Inflammatory macrophage treated with lipopolysaccharide for 4 hours (primary cell): ENCODE measurements at places on chromosomes 12 and 14.

DNA sequence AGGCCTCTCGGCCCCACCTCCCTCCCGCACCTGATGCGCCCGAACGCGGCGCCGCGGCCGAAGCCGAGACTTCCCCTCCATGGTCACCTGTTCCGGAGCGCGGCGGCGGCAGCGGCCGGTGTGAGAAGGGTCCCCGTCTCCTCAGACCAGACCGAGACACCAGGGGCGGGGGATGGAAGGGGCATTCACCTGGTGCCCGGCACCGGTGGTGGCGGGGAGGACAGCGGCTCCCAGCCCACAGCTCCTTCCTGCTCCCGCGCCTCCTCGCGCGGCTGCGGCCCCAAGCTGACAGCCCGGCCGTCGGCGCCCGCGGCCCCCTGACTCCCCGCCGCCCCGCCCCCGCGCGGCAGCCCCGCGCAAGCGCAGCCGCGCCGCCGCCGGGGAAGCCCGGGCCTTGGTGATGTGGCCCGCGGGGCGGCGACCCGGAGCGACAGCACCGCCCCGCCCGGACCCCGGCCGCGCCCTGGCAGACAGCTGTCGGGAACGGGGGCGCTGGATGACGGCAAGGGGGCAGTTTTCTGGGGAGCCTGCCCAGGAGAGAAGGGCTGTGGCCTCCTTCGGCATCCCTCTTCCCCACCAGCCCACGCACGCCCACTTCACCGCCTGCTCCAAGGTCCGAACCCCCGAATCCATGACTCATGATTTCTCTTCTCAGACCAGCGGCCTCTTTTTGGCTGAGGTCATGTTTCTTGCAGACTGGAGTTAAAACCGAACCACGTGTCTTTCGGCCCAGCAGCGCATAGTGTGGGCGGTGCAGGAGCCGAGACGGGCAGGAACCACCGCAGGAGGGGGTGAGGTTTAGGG, at the start of gene SLC41A2:
Gene SLC41A2, minus strand, starts transcription at position 290 of the 804 bp plus-strand sequence. CDS start 29,763 bp downstream, outside the sequence.
- DNase-seq: peak; percentile 98

DNA sequence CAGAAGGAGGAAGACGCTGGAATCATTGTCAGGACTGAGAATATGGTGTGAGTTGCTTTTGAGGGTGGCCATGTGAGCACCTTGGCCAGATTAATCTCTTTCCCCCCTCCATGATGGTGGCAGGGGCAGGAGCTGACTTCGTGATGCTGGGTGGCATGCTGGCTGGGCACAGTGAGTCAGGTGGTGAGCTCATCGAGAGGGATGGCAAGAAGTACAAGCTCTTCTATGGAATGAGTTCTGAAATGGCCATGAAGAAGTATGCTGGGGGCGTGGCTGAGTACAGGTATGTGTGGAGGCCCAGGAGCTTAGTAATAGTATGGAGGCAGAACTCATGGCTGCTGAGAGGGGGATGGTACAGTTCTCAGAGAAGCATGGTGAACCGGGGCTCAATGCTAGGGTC, 4.3 kb downstream of the TINF2 start:
- no peak for DNase-seq

GRCh38 chr12:1171657-1172408, 180.8 kb downstream of the ERC1 start:
- DNase-seq: no peak

DNA sequence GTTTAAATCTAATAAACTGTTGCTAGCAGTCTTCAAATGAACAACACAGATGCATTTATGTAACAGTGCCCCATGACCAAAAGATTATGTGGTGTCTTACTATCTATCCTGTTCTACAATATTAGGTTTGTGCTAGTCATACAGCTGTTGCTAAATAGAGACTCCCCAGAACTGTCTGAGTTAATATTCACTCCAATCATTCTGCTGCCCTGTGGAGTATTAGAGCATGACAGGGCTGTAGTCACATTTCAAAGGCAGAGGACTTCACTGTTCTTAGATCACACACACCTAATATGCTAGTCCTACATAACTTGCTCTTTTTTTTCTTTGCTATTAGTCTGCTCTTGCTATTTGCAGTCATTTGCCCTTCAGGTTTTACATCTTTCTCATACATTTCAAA, 157.6 kb upstream of the MDGA2 start:
- DNase-seq: no peak

DNA sequence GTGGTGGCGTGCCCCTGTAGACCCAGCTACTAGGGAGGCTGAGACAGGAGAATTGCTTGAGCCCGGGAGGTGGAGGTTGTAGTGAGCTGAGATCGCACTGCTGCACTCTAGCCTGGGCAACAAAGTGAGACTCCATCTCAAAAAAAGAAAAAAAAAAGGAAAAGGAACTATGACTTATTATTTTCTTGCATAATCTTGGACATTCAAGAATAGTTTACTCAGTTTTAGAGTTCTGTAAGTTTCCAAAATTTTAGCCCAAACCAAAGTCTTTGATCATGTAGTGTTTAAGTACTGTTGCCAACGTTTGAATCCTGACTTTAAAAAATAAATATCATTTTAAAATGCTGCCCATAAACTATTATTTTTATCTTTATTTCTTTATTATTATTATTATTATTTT, 6.2 kb downstream of the PSMA6 start:
- DNase-seq: peak; percentile 82

- no peak for DNase-seq
Measured at GRCh38 chr12:10867381-10867780, 16.7 kb downstream of the PRH1 start.

GRCh38 chr12:113142173-113142885, 6.8 kb upstream of the RASAL1 start:
- peak; percentile 65 for DNase-seq

- DNase-seq: peak; percentile 61
Measured at GRCh38 chr12:10392394-10392930, 2.6 kb upstream of the KLRK1 start.

- DNase-seq: peak; percentile 63
Measured at GRCh38 chr12:29889737-29890136, 106.0 kb upstream of the TMTC1 start.

GRCh38 chr12:65106948-65107347, 14.2 kb downstream of the WIF1 start:
- peak; percentile 8 for DNase-seq

GRCh38 chr12:47302111-47302671, 222.4 kb upstream of the AMIGO2 start:
- DNase-seq: no peak

GRCh38 chr14:58749066-58749669, 111.4 kb downstream of the DACT1 start:
- peak; percentile 84 for DNase-seq

DNA sequence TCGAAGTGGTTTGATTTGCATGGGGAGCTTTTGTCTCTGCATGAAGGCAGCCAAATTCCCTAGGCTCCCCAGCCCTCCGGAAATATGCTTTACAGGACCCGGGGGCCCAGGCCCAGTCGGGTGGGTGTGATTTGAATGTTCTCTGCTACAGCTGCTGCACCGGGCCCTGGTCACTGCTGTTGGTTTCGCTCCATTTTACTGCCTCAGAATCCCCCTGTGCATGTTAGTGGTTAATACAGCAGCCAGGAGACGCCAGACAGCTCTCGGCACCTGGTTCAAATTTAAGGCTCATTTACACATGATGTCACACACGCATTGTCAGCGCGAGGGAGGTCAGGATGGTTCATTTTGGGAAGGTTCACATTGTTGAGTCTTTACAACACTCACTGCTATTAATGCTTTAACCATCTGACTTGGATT, 99.6 kb downstream of the SLC38A6 start:
- no peak for DNase-seq

- DNase-seq: no peak
Measured at GRCh38 chr12:31578632-31579031, 12.3 kb downstream of the DENND5B start.

DNA sequence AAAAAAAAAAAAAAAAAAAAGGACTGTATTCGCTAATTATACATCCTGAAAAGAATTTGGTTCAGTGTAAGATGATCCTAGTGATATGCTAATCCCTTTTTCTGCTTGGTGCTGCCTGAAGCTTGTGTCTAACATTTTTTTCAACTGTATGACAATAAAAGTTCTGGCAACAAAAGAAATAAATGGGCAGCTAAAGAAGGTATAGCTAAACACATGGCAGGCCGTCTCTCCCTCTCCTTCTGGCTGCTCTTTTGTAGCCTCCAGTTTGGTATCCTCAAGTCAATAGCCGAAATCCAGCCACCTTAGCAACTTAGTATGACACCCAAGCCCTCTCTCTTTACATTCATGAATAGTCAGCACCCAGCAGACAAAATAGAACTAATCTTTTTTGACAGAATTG, 198.3 kb upstream of the OTX2 start:
- DNase-seq: no peak

- peak; percentile 16 for DNase-seq
Measured at GRCh38 chr12:41663598-41664265, 475.6 kb downstream of the PDZRN4 start.
